ENCODE measurements at places on chromosomes 5 and 9.

GRCh38 chr5:113132564-113132963, 156.0 kb downstream of the DCP2 start:
- DNase-seq, result no peak

DNA sequence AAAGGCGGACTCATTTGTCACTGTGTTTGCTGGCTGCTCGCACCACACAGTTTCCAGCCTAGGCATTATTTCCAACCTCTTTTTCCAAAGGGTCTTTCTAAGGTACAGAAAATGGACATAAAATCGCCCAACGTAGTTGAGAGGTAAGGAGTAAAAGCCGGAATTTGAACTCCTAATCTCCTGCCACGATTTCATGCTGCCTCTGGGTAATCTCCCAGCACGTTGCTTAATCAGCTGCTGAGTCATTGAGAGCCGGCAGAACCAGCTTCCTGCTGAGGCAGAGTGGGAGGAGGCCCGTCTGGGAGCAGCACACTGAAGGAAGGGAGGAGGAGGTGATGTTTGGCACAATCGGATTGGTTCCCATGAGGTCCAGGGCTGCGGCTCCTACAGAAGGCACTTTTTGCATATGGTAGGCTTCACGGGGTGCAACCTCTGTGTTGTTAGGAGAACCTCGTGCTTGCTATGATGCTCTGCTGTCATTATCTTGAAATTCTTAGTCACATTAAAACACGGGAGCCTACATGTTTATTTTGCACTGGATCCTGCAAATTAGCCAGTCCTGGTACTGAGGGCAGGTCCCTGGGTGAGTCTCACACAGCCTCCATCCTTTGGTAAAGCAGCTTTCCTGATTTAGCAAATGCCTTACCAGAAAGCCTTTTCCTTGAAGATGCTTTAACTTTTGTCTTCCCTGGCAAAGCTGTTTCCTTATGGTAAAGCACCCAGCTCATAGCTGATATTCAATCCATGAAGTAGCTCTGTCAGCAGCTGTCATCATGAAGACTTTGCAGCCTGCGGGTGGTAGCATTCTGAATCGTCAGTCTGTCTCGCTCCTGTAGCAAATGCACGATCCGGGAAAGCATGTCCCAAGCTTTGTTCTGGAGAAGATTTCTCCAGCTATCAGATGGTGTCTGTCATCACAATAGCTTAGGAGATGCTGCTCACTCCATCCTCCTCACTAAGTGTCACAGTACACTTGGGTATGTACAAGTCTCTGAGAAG, 191.6 kb upstream of the MSX2 start:
- DNase-seq, result peak; percentile 60

- DNase-seq, result no peak
Observed at GRCh38 chr5:77360973-77361372, 131.1 kb downstream of the WDR41 start.

DNA sequence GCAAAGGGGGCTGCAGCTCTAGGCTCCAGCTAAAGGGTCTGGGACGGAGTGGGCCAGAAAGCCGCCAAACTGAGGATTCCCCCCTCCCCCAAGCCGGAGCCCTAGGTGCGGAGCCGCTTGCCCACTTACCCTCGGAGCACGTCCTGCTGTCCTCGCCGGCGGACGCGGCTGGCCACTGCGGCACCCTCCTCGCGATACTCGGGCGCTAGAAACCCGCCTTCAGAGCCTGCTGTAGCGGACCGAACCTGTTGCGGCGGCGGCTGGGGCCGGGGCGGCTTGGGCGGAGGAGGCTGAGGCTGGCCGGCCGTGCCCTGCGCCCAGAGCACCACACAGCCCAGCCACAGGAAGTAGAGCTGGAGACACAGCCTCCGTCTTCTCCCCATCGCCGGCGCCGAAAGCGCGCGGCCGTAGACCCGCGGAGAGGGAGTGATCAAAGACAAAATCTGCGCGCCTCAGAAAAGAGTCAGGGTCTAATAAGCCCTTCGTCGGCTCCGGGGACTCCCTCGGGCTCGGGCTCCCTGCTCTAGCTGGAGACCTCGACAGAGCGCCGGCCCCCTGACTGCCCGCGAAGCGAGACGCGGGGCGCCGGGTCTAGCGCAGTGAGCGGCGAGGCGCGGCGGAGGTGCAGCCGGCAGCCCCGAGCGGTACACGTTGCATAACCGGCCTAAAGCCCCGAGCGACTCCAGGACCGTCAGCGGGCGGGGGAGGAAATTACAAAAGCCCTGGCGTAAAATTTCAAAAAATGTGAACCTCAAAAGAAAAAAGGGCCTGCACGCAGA, 635 bp downstream of the FBN2 start:
- DNase-seq, result no peak

DNA sequence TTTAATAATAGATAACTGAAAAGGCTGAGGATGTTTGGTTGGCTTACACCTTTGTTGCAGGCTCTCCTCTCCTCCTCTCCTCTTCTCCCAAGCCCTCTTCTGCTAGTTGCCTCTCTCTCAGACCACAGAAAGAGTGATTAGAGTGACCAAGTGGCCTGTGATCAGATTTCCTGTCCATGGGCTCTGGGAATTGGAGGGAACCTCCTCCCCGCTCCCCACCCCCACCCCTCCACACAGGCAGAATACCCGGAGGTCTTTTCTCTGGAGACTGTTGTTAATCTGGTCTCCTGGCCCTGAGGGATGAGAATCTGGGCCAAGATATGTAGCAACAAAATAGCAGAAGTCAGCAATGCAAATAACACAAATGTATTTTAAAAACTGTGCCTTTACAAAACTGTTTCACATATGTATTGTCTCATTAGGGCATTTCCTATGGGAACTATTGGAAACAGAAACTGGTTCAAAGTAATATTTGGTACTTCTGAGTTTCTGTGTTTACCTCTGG, 361.3 kb downstream of the NR2F1-AS1 start:
- DNase-seq, result no peak

DNA sequence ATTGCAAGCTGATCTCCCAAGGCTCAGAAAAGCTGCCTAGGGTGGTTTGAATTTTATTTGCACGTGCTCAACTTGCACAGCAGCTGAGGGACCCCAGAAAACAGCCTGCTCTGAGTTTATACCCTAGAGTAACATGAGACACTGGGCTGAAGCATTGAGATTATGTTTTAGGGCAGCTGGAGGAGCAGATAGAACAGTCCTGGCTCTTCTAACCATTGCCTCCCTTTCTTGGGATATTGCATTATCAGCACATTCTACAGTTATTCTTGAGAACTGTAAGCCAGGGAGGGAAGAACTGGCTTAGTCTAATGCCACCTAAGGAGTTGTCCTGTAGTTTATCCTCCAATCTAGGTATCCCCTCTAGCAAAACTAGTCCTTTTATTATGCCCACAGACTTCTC, 10.3 kb downstream of the SMC2 start:
- no peak for DNase-seq

GRCh38 chr5:131525805-131526204, 109.2 kb downstream of the RAPGEF6 start:
- no peak for DNase-seq

DNA sequence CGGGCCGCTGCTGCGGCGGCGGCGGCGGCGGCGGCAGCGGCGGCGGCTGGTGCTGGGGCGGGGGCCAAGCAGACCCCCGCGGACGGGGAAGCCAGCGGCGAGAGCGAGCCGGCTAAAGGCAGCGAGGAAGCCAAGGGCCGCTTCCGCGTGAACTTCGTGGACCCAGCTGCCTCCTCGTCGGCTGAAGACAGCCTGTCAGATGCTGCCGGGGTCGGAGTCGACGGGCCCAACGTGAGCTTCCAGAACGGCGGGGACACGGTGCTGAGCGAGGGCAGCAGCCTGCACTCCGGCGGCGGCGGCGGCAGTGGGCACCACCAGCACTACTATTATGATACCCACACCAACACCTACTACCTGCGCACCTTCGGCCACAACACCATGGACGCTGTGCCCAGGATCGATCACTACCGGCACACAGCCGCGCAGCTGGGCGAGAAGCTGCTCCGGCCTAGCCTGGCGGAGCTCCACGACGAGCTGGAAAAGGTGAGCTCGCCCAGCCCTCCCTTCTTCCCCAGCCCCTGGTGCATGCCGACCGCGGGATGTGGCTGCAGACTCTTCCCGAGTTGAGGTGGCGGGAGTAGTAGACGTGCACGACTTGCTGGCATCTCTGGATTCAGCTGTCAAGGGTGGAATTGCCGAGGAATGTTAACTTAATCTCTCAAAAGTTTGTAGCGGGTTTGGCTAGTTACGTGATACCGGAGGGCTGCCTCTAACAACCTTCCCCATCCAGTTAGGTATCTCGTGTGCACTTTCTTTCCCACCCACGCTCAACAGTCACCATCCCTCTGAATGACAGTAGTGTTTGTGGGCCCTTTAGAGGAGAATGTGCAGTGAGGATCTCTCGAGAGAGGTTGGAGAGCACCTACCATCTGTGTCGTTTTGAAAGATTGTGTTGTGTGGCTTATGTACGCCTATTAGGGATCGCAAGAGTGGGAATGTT, 932 bp downstream of the SLC12A2 start:
- peak; percentile 32 for DNase-seq

- DNase-seq, result no peak
Observed at GRCh38 chr9:107782381-107782780, 292.8 kb upstream of the KLF4 start.

DNA sequence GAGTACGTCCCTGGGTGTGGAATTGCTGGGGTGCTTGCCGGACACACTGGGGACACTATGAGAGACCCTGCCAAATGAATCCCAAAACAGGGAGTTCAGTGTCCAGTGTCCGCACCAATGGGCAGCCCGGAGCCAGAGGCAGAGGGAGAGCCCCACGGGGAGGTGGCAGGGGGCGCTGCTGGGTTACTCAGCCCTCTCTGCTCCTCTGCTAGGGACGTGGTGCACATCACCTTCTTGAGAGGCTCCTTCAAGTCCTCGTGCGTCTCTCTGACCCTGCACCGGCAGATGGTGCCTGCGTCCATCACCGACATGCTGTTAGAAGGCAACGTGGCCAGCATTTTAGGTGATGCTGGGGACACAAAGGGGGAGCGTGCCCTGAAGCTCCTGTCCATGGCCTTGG, 20.8 kb downstream of the STKLD1 start:
- DNase-seq, result no peak

DNA sequence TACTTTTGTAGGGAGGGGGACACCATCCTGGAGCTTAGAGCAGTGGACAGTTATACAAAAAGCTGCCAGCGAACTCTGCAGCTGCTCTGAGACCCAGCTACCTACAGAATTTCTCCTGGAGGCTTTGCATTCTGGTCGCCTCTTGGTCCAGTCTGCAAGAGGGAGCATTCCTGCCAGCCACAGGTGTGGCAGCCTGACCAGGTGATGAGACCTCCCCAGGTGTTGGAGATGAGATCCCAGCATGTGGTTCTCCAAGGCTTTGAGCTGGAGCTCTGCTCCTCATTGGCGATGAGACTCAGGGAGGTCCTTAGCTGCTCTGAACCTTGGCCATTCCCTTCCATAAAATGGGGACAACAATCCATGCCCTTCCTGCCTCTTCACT, 69.3 kb downstream of the RGS3 start:
- DNase-seq, result no peak

DNA sequence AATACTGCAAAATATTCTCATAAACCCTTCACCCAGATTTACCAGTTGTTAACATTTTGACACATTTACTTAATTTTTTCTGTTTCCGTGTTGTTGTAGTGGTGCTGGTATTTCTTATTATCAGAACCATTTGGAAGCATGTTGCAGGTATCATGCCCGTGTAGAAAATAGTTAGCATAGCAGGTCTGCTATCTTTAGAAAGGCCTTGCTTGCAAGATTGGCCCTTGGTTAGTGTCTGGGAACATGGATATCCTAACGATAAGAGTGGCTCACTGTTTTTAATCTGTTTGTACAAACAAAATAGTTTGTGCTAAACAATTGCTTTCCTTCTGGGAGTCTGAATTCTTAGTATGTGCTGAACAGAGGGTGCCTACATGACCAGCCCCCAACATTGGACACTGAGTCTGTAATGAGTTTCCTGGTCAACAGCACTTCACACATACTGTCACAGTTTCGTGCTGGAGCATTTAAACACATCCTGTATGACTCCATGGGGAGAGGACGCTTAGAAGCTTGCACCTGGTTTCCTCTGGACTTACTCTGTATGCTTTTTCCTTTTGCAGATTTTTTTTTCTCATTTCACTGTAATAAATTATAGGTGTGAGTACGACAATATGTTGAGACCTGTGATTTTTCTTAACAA, 66.9 kb downstream of the MAN2A1 start:
- DNase-seq, result no peak

GRCh38 chr5:153489611-153490010, 859 bp upstream of the GRIA1 start:
- DNase-seq, result no peak

DNA sequence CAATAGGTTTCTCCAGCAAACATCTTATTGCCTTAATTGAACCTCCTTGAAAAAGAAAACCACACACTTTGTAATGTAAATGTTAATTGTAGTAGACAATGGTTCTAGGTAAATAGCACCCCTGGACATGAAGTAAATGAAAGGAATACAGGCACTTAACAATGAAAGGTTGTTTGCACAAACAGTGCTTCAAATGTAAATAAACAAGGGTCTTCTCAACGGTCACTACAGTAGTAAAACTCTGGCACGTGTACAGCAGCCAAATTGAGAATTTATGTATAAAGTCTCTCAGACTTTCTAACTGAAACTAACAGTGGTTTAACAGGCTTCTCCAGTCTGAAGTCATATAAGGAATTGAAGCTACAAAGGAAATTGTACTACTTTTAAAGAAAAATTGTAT, 218.3 kb downstream of the MEF2C start:
- DNase-seq, result no peak

GRCh38 chr5:72314571-72315172, 5.4 kb downstream of the MRPS27 start:
- no peak for DNase-seq

GRCh38 chr5:2020730-2021129, 138.0 kb upstream of the IRX4 start:
- DNase-seq, result no peak

DNA sequence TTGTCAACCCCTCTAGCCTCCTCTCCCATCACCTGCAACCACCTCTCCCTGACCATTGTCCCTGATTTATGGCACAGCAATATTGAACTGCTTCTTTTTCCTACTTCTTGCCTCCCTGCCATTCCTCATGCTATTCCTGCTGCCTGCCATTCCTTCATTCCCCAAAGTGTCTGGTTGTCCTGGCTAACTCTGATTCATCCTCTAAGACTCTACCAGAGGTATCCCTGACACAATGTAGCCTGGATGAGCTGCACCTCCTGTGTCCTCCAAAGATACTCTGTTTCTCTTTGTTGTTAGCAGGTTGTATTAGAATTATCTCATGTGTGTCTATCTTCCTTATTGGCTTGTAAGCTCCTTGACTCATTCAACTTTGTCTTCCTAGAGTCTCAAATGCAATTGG, 53.5 kb upstream of the PTPN3 start:
- no peak for DNase-seq

- no peak for DNase-seq
Observed at GRCh38 chr9:132672413-132672690, 2.1 kb downstream of the GTF3C4 start.

DNA sequence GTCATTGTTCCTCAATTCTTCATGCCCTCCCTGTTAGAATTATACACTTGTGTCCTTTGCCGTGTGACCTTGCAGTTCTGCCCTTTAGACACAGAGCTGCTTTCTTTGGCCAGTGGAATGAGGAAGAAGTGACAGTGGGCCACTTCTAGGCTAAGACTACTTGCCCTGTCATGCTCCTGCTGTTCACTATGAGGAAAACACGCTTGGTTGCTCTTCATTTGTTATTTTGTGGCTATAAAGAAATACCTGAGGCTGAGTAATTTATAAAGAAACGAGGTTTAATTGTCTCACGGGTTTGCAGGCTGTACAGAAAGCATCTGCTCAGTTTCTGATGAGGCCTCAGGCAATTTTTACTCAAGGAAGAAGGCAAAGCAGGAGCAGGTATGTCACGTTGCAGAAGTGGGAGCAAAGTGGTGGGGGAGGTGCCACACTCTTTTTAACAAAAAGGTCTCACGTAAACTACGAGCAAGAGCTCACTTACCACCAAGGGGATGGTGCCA, 279.1 kb upstream of the DMAC1 start:
- DNase-seq, result no peak
